WTC11 (cell line): ENCODE measurements at places on chromosomes 4 and X. TPM values are rescaled to one million over a fixed set of nuclear protein-coding genes. Genes with fewer than 3 reads are reported as not detected.

The CCDC160 gene
- 1.7 to 1.9 TPM (median 1.8 TPM) in 3 replicates for total RNA-seq

The NPNT gene
- total RNA-seq, result 1.3 to 1.6 TPM (median 1.4 TPM) in 3 replicates

DNA sequence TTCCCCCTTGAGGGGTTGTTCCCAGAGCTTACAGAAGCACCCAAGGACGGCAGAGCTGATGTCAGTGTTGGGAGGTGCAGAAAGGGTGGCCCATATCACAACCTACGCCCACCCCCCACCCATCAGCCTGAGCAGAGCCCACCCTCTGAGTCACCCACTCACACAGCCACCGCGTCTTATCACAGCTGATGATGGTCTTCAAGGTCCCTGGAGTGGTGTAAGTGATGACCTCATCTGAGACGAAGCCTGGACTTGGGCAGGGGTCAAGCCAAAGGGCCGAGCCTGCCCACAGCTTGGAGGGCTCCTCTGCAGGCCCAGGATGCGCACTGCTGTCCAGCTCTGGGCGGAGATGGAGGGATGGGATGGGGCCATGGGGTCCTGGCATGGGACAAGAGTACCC lies 3.0 kb upstream of the HTRA3 start:
- H3K36me3 ChIP-seq, result no peaks in the 10 kb centered on the region
- peaks cover 24% of the 10 kb centered on the region for H3K27me3 ChIP-seq
- H3K4me1 ChIP-seq, result peaks cover 7% of the 10 kb centered on the region; the same call in 1 of the 2 replicates
- no peak for DNase-seq

GRCh38 chr4:154073107-154073822 lies 284.4 kb upstream of the SFRP2 start:
- peaks cover 7% of the 10 kb centered on the region; the same call in 1 of the 2 replicates for H3K4me1 ChIP-seq
- DNase-seq, result no peak
- no peak overlapping the region for H3K4me3 ChIP-seq
- no peaks in the 10 kb centered on the region for H3K27me3 ChIP-seq
- H3K36me3 ChIP-seq, result no peaks in the 10 kb centered on the region

The TMEM150C gene
- total RNA-seq, result 2.3 to 2.7 TPM (median 2.6 TPM) in 3 replicates

GRCh38 chr4:1604706-1605205 lies 79.4 kb downstream of the FAM53A start:
- no peaks in the 10 kb centered on the region for H3K27me3 ChIP-seq
- no peaks in the 10 kb centered on the region for H3K36me3 ChIP-seq
- no peak overlapping the region for H3K4me3 ChIP-seq
- no peak for DNase-seq
- H3K27ac ChIP-seq, result no peak overlapping the region

DNA sequence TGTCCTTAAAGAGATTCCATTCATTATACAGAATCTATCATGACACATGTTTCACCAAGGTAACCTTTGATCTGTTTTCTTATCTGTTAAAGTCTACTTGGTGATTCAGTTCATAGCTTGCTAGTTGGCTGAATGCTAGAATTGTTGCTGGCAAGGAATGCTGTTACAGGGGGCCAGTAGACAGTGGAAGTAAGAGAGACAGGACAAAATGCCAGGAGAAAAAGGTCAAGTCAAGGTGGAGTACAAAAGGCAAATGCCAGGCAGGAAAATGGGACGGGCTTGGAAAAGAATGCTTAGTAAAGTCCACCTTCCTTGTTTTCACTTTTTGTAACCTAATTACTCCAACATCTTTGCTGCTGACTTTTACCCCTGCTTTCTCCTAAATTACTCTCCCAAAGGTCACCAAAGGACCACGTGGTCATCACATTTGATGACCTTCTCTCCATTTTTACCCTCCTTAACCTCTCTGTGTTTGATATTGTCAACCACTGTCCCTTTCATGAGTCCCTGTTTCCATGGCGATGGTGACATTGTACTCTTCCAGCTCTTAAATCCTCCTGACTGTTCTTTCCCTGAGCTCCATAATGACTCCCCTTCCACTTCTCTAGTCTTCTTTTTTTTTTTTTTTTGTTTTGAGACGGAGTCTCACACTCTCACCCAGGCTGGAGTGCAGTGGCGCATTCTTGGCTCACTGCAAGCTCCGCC lies 24.5 kb upstream of the TAPT1 start:
- H3K27ac ChIP-seq, result no peak overlapping the region
- no peaks in the 10 kb centered on the region for H3K4me1 ChIP-seq
- H3K27me3 ChIP-seq, result no peaks in the 10 kb centered on the region
- no peak overlapping the region for H3K4me3 ChIP-seq
- DNase-seq, result no peak
- peaks cover 6% of the 10 kb centered on the region for H3K36me3 ChIP-seq

GRCh38 chr4:74890341-74890740 lies 42.6 kb upstream of the PARM1 start:
- DNase-seq, result no peak
- peaks cover 29% of the 10 kb centered on the region for H3K4me1 ChIP-seq
- no peak overlapping the region for H3K4me3 ChIP-seq
- peaks cover 8% of the 10 kb centered on the region for H3K36me3 ChIP-seq
- no peaks in the 10 kb centered on the region for H3K27me3 ChIP-seq

- peaks cover 20% of the 10 kb centered on the region for H3K4me1 ChIP-seq
- DNase-seq, result no peak
- H3K27ac ChIP-seq, result no peak overlapping the region
Observed at GRCh38 chrX:51737091-51737490, 6.2 kb upstream of the GSPT2 start.

GRCh38 chrX:72137846-72138495 lies 6.3 kb upstream of the RTL5 start:
- DNase-seq, result no peak
- peaks cover 11% of the 10 kb centered on the region; the same call in 1 of the 2 replicates for H3K36me3 ChIP-seq
- no peak overlapping the region for H3K27ac ChIP-seq
- H3K4me1 ChIP-seq, result no peaks in the 10 kb centered on the region
- H3K27me3 ChIP-seq, result peaks cover 12% of the 10 kb centered on the region

DNA sequence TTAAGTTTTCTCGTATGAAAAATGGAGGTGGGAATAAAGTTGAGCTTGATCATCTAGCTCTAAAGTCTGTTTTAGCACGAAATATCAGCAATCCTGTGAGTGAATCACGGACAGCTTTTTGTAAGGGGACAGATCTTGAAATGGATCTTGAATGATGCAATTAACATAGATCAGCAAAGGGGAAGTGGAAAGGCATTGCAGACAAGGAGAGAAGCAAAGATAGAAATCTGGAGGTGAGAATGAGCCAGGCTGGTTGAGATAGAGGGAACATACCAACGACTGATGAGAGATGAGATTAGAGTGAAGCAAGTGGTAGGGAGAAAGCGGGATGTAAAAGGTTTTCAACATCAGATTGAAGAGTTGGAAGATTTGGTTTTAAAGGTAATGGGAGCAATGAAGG lies 4.6 kb upstream of the DGKK start:
- no peak overlapping the region for H3K4me3 ChIP-seq
- peaks cover 16% of the 10 kb centered on the region for H3K4me1 ChIP-seq
- peaks cover 53% of the 10 kb centered on the region for H3K27me3 ChIP-seq
- no peak overlapping the region for H3K27ac ChIP-seq
- no peaks in the 10 kb centered on the region for H3K36me3 ChIP-seq

DNA sequence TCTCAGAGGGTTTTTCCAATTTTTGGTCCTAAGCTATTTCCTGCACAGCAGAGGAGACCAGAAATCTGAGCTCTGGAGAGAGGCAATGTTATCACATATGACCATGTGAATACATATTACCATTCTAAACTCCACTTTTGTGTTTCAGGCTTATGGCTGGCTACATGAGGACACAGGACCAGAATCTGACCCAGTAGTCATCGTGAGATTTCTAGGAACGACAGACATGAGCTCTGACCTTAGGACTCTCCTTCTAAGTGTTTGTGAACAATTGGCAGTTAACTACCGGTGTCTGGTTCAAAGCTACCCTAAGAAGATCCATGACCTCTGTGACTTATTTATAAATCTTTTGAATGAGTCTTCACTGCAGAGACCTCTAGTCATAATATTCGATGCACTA lies 198.6 kb downstream of the NWD2 start:
- H3K27me3 ChIP-seq, result no peaks in the 10 kb centered on the region
- no peak overlapping the region for H3K27ac ChIP-seq
- H3K4me1 ChIP-seq, result no peaks in the 10 kb centered on the region
- no peaks in the 10 kb centered on the region for H3K36me3 ChIP-seq
- DNase-seq, result no peak
- no peak overlapping the region for H3K4me3 ChIP-seq

DNA sequence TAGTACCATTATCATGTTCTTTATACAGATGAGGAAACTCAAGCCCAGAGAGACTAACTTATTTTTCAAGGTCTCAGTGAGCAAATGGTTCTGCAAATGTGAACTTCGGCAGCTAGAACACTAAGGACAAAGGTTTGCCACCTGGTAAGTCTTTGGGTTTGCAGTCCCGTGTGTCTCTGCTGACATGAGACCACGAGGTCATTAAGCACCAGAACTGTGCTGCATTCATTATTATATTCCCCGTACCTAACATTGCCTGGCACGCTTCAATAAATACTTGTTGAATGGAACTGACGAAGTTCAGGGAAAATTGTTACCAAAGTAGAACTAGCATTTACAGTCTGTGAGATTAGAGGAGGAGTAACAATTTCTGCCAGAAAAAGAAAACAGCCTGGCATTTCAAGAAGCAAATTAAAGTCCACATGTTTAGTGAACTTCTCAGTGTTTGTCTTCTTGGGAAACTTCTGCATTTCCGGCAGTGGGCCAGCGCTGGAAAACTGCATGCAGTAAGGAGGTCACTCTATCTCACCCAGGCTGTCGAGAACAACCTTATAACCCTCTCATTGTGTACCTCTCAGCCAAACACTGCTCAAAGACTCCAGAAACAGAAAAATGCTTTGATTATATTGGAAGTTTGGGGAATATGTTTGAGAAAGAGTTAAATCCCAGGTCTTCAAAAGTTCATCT lies 67.4 kb upstream of the CPEB2 start:
- DNase-seq, result no peak
- H3K27me3 ChIP-seq, result no peaks in the 10 kb centered on the region
- H3K4me1 ChIP-seq, result no peaks in the 10 kb centered on the region
- no peak overlapping the region for H3K4me3 ChIP-seq

GRCh38 chrX:80335062-80335830 lies 85.0 kb upstream of the TENT5D start:
- H3K27ac ChIP-seq, result no peak overlapping the region
- no peaks in the 10 kb centered on the region; the same call in 1 of the 2 replicates for H3K27me3 ChIP-seq
- H3K4me1 ChIP-seq, result peaks cover 5% of the 10 kb centered on the region; the same call in 1 of the 2 replicates
- DNase-seq, result peak; percentile 84
- H3K4me3 ChIP-seq, result peak overlapping the region; percentile 90

The NAP1L3 gene
- 29.2 to 33.4 TPM (median 30.3 TPM) in 3 replicates for total RNA-seq

GRCh38 chr4:156778093-156778492 lies 193.5 kb downstream of the PDGFC start:
- peaks cover 11% of the 10 kb centered on the region for H3K4me1 ChIP-seq
- no peaks in the 10 kb centered on the region for H3K36me3 ChIP-seq
- no peak overlapping the region for H3K4me3 ChIP-seq
- no peak for DNase-seq
- no peak overlapping the region for H3K27ac ChIP-seq
- H3K27me3 ChIP-seq, result no peaks in the 10 kb centered on the region

DNA sequence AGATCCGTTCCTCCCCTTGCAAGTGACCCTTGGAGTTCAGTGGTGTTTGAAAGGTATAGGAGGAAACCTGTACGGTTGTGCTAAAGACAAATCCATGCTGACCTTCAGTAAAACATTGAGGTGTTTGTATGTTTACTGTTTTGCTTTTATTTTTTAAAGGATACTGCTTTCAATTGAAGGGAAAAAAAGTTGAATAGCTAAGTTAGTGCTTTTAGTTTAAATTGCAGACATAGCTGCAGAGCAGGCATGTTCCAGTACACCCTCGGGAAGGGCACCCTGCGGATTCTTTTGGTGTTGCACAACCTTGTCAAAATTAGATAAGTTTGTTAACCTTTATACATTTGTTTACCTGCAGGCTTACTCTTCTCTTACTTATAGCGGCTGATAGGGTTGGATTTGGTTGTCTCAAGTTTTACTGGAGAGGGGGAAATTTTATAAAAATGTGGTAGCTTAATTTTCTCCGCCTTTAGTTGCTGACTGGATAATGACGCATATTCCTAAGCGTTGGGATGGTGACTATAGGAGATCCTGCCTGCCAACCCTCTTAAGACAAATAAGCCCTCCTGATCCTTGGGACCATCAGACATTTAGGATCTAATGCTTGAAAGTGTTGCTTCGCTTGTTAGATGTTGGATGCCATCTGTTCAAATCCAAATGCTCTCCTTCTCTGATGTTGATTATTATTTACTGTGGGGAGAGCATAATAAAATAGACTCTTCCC lies 2.0 kb downstream of the RAPGEF2 start:
- H3K36me3 ChIP-seq, result no peaks in the 10 kb centered on the region
- no peak for DNase-seq
- peaks cover 52% of the 10 kb centered on the region for H3K4me1 ChIP-seq
- H3K4me3 ChIP-seq, result peak overlapping the region; percentile 93

GRCh38 chrX:124256216-124256615 lies 76.2 kb upstream of the TEX13D start:
- H3K4me3 ChIP-seq, result no peak overlapping the region
- peaks cover 7% of the 10 kb centered on the region for H3K4me1 ChIP-seq
- H3K27ac ChIP-seq, result no peak overlapping the region
- no peaks in the 10 kb centered on the region for H3K27me3 ChIP-seq

The PSAPL1 gene
- 0.05 TPM in 1 of 3 replicates, not detected in the others for total RNA-seq

DNA sequence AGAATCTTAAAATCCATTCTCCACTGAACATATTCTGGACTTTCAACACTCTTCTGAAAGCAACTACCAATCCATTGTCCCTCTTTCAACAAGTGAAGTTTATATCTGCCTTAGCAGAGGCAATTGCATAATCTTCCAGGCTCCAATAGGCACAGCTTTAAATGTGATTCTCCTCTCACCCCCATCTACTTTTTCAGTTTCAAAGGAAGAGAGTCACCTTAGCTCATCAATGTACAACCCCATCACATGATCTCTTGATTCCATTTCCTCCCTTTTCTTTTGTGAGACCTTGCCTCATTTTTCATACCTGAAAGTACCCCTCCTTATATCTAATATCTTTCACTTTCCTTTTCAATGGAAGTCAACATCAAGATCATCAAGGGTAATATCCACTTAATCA lies 921.7 kb upstream of the EPHA5 start:
- H3K36me3 ChIP-seq, result no peaks in the 10 kb centered on the region
- H3K4me3 ChIP-seq, result no peak overlapping the region
- H3K4me1 ChIP-seq, result peaks cover 2% of the 10 kb centered on the region; the same call in 1 of the 2 replicates
- no peak overlapping the region for H3K27ac ChIP-seq

The TMPRSS11A gene
- not detected in 3 replicates for total RNA-seq

DNA sequence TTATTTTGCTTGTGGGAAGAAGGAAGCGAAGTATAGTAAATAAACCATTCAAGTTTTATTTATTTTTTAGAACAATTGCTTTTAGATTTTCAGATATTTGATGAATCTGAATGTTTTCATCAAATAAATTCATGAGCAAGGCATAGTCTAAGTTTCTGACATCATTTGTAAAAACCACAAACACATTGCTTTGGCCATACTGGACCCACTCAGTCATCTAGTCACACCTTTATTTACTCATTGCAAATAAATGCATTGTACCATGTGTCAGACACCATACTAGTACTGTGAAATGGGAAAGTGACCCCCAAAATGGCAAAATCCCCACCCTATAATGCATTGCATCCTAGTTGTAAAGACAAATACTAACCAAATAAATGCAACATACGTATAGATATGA lies 449.1 kb upstream of the SMIM31 start:
- H3K4me1 ChIP-seq, result peaks cover 3% of the 10 kb centered on the region; the same call in 1 of the 2 replicates
- no peak for DNase-seq
- H3K4me3 ChIP-seq, result no peak overlapping the region
- H3K27me3 ChIP-seq, result no peaks in the 10 kb centered on the region

The TMEM271 gene
- 0.14 to 0.31 TPM (median 0.16 TPM) in 3 replicates for total RNA-seq
